ENCODE measurements at places on chromosomes 16 and 17.
A peak's percentile ranks its signal among the peaks of the same experiment; 100 is the strongest.

- DNase-seq, result peak; percentile 25
Observed at GRCh38 chr17:72726936-72727335, 365.6 kb downstream of the SLC39A11 start.

GRCh38 chr17:9549215-9549614 lies 26.4 kb downstream of the STX8 start:
- DNase-seq, result no peak

DNA sequence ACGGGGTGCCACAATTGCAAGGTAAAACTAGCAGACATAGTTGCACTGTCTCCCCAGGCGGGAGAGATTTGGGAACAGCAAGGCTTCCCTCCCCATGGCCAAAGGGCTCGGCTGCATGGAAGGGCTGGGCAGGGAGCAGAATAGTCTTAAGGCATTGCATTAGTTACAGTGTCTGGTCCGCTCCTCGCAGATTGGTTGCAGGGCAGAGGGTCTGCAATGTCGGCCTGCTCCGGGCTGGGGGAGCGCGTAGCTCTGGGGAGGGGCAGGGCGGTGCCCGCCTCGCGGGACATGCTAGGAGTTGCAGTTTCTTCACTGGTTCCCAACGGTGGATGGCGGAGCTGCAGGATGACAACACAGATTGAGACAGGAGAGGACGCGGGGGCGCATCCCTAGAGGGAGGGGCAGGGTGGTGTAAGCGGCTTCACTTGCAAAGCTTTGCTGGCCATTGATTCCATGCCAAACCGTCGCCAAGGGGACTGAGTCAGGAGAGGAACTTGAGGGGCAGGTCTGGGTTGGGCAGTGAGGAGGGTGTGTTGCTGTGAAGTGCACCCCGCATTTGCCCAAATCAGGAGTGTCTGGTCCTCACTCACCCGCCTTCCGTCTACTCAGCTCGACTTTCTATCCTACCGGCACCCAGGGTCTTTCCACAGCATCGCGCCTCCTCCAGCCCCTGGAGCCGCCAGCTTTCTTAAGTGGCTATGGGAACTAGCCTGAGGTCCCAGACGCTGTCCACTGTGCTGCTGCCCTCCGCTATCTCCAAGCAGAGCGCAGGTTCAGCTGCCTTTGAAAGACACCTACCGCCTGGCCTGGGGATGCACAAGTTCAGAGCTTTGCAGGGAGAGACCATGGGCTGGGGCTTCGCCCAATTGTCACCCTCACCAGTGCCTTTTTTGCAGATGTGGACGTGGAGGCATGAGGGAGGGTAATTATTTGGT lies 1748.9 kb downstream of the TP53TG3F start:
- no peak for DNase-seq

GRCh38 chr17:70021726-70022125 lies 53.3 kb upstream of the KCNJ16 start:
- DNase-seq, result no peak

- no peak for DNase-seq
Observed at GRCh38 chr16:24141466-24141865, 114.7 kb upstream of the CACNG3 start.

Measured in RKO (cell line).